ENCODE measurements at places on chromosomes 3 and 15.

DNA sequence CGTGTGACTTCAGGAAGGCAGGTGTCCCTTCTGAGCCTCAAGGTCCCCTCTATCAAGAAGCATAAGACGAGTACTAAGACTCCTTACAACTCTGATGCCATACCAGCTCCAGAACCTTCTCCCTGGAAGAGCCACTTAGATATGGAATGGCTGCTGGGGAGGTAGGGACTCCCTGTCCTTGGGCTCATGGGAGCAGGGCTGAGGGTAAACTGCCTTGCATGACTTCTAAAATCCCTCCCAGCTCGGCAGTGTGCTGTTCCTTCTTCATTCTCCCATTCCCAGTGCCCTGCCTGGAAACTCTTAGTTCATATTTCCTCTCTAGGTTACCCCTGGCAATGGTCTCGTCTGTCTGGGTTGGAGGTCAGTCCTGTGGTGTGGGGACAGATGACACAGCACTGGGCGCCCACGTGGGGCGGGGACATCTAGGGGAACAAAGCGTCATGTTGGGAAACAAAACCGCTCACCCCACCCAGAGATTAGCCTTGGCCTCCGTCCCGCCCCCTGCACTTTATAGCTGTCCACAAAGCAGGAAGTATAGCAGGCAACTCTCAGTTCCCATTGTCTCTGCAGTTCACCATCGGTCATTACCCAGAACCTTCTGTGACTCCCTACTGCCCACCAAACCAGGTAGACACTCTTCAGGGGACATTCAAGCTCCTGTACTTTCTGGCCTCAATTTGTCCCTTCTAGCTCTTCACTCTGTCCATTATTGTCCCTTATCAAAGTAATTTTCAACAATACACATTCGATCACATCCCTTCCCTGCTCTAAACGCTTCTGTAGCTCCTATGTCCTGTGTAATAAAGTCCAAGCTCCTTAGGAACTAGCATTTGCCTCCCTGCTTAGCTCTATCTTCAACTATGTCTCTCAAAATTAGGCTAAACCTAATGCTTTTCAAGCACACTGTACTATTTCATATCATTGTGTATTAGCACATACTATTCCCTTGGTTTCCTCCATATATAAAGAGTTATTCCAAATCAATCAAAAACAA lies 73.8 kb downstream of the IQSEC1 start:
- DNase-seq: no peak

- no peak for DNase-seq
These were observed 13.3 kb downstream of the CAV3 start for GRCh38 chr3:8746780-8747345.

DNA sequence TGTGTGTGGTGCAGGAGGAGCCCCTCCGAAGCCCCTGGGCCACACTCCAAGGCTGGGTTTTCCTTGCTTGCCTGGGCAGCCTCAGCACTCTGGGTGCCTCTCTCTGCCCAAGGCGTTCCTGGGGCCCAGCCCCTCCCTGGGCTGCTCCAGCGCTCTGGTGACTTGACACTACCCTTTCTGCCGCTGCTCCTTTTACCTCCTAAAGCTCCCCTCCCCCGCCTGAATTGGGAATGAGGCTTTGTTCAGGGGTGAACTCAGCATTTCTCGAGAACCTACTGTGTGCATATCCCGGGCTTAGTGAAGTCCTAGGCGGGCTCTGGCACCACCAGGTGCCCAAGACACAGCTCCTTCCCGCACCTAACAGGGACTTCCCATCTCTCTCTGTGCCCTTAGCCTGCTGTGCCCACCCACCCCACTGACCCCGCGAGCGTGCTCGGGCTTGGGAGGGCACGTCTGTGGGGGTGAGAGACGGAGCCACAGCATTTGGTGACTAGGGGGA lies 1.2 kb upstream of the BAHD1 start:
- peak; percentile 83 for DNase-seq

DNA sequence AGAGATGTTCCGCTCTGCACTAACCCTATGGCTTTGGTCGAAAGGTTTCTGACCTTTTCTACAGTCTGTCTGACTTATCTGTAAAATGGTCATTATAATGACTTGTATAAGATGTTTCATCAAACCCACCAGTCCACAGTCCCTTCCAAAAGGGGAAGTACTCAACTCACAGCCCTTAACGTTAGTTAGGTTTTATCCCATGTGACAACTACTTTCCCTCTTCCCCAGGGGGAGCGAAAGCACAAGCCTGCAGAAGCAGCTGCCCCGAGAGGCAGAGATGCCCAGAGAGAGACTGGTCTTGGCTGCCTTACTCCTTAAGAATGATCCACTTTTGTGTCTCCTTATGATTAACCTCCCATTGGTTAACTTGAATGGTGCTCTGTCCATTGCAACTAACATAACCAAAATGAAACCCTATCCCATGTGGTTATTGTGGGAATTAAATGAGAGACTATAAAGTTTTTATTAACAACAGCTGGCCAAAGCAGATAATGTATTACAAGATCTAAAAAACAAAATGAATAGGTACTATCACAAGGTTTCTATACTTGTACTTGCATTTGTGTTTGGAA lies 6.4 kb downstream of the ASTE1 start:
- DNase-seq: no peak

GRCh38 chr3:22980346-22980745 lies 222.8 kb upstream of the UBE2E2 start:
- no peak for DNase-seq

GRCh38 chr15:57655809-57656208 lies 50.7 kb upstream of the POLR2M start:
- DNase-seq: no peak

- no peak for DNase-seq
These were observed 110.1 kb upstream of the ABHD17C start for GRCh38 chr15:80584973-80585525.

Measured in ELF-1 (cell line).